Immature natural killer cell (primary cell): ENCODE measurements at places on chromosomes 6 and 20.

DNA sequence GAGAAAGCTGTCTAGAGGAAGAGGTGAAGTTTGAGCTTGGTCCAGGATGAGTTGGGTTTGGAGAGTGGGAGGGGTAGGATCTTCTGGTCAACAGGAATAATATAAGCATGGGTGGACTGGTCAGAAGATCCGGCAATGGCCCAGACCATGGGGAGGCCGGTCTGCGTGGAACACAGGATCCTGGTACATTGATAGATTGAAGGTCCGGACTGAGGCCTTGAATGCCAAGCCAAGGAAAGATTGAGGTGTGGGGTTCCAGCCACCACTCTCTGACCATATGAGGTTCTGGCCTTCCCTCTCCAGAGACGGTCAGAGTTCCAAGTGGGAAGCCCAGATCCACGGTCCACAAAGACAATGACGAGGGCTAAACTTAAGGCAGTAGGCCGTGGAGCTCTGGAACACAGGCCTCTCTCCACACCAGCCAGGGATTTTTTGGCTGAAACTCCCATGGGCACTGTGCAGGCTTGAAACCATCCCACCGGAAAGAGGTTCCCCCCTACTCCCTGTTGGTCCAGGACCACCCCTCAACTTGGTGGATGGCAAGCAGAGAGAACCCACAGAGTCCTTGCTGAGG lies 3.2 kb downstream of the MDFI start:
- DNase-seq: no peak

GRCh38 chr20:18712131-18712530 lies 101.5 kb upstream of the SCP2D1 start:
- DNase-seq: no peak

DNA sequence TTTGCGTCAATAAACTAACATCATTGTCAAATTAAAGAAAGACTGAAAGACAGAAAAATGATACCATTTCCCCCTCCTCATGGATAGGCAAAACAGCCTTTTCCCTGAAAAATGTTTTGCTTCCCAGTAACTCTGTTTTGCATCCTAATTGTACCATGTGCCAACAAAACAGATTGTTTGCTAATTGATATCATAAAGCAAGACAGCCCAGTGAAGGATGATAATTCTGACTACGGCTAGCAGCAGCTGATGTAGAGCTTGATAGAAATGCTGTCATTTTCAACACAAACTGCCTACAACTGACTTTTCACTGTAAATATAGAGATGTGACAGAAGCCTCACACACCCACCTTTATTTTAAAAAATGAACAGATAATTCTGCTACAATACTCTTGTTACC lies 1061.6 kb downstream of the HACE1 start:
- DNase-seq: no peak

- no peak for DNase-seq
These were observed 26.6 kb upstream of the ELMO2 start for GRCh38 chr20:46433051-46433450.

DNA sequence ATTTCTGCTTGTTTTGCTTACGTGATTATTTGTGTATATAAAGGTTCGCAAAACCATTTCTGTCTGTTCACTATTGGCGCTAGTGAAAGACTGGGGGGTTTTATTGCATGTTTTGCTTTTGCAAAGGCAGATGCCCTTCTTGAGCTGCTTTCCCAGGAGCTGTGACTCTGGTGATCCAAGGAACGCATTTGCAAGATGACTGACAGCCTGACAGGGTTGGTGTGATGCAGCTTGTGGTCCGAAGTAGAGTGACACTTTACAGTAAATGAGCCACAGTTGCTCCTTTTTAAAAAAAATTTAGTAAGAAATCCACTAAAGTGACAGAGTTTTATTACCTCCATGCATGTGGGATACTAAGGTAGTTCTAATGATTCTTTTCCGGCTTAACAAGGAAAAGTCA lies 73.7 kb downstream of the TPD52L1 start:
- no peak for DNase-seq

DNA sequence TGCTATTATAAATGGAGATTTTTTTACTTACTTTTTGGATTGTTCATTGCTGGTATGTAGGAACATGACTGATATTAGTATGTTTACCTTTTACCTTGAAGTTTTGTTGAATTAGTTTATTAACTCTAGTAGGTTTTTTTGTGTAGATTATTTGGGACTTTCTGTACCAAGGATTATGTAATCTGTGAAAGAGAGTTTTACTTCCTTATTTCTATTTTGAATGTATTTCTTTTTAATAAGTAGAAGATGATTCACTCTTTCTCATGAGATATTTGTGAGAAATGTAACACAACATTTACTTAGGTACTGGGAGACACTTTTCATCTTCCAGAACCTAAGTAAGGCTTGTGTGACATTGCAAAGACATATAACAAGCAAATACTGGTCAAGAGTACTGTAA lies 473.9 kb upstream of the HS3ST5 start:
- DNase-seq: no peak

- DNase-seq: no peak
These were observed 6.8 kb upstream of the MRAP2 start for GRCh38 chr6:84026721-84027164.
